ENCODE measurements at places on chromosomes 11 and 22. TPM values are rescaled to one million over a fixed set of nuclear protein-coding genes. Genes with fewer than 3 reads are reported as not detected.

Gene KRTAP5-7
- total RNA-seq = not detected

Gene PKP3
- 23.9 TPM for total RNA-seq

Gene SLC25A18
- total RNA-seq = 0.08 TPM

Gene OR51B4
- total RNA-seq = not detected

Gene MS4A15
- not detected for total RNA-seq

Gene ACTN3
- total RNA-seq = not detected

Gene TRIM51
- not detected for total RNA-seq

Gene CSTF3
- total RNA-seq = 22.2 TPM

Gene MYEOV
- 36.9 TPM for total RNA-seq

Gene APOL5
- total RNA-seq = not detected

Gene ZNF215
- total RNA-seq = 1.5 TPM

Gene CFAP300
- 0.96 TPM for total RNA-seq

Gene CELF1
- 90.6 TPM for total RNA-seq

Gene C22orf42
- not detected for total RNA-seq

Gene MMP12
- total RNA-seq = not detected

Gene DCHS1
- total RNA-seq = 15.5 TPM

Gene UBQLN3
- not detected for total RNA-seq

Gene CCDC188
- 0.55 TPM for total RNA-seq
